Astrocyte of the spinal cord (primary cell): ENCODE measurements at places on chromosomes 1 and 21.

- peak; percentile 98 for DNase-seq
These were observed 107.7 kb upstream of the ERRFI1 start for GRCh38 chr1:8133657-8134430.

DNA sequence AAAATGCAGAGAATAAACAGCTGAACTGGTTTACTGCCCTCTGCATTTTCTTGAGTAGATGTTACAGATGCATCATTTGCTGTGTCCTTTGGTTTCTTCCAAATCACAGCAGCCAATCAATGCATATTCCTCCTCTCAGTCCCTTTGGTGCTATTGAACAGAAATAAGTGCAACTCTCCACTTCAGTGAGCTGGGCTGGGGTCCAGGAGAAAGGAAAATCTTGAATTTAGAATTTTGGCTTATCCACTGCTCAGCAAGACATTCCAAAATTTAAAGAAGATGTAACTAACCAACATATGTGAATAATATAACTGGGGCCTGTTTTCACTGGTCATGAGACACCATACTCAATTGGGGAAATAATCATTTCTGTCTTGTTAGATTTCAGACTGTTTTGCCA is 39.2 kb downstream of the PRMT6 start:
- DNase-seq = no peak

GRCh38 chr1:6141592-6141991 is 38.5 kb downstream of the CHD5 start:
- no peak for DNase-seq

GRCh38 chr1:34970829-34971228 is 14.3 kb downstream of the TMEM35B start:
- DNase-seq = no peak

DNA sequence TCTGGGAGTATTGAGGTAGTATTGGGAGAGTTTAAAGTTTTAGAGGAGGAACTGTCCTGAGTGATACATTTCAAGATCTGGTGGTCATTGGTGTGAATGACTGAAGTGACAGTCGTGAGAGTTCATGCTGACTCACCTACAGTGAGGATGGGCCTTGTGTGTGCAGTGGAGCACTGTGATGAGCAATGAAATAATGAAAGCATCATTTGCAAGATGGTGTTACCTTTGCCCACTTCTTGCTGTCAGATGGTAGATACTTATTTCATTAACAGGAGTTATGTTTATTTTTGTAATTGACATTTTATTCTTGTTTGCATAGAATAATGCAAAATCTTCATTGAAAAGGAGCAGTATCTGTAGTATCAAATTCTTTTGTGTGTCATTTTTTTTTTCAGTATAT is 29.0 kb downstream of the POU2F1 start:
- no peak for DNase-seq

GRCh38 chr1:89901957-89902669 is 81.3 kb downstream of the LRRC8D start:
- DNase-seq = no peak

- DNase-seq = no peak
These were observed 248.2 kb downstream of the RERE start for GRCh38 chr1:8569242-8569641.

- DNase-seq = no peak
These were observed 1.6 kb downstream of the ELOVL1 start for GRCh38 chr1:43366179-43366578.

- DNase-seq = peak; percentile 84
These were observed 35.5 kb upstream of the PARP1 start for GRCh38 chr1:226443439-226443838.

- no peak for DNase-seq
These were observed 3.4 kb downstream of the TAGLN2 start for GRCh38 chr1:159921700-159922504.

DNA sequence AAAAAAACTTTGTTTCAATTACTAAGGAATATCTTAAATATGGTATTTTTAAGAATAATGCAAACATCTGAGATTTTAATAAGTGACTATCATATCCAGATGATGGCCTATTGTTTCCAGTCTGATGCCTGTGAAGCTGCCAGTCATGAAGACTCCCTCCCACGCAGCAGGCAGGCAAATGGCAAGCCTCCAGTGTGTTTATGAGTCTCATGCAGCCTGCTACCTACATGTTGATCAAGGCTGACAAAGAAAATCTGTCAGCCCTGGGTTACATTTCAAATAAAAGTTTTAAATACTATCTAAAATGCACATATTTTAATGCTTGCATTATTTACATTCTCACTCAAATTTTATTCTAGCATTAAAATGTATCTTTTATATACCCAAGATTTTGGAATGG is 137.6 kb upstream of the RNPC3 start:
- DNase-seq = no peak

DNA sequence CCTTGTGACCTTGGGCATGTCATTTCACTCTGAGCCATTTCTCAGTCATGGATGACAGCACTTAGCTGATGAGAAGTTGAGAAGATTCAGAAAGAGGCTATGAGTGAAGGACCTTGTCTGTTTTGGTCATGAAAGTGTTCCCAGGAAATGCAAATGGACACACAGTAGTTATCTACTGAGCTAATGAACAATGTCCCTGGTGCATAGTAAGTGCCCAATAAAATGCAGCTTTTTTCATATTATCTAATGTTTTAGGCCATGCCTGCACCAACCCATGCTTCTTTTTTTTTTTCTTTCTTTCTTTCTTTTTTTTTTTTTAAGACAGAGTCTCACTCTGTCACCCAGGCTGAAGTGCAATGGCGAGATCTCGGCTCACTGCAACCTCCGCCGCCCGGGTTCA is 44.4 kb upstream of the EPB41 start:
- no peak for DNase-seq

DNA sequence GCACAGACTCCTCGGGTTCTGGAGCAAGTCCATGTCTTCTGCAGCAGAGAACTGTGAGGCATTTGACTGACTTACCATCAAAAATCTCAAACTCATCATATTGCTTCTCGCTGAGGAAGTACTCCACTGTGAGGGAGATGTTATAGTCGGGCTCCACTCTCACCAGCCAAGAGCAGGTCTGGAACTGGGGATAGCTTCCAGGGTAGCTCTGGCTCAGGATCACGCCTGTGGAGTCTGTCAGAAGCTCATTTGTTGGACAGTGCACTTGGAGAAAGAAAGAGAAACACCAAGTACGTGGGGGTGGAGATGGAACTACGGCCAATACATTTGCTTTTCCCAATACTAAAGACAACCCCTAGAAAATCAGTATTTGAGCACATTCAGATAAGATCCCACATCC is 111.1 kb downstream of the ZSCAN20 start:
- DNase-seq = no peak

GRCh38 chr1:178530502-178530901 is 17.6 kb downstream of the TEX35 start:
- DNase-seq = no peak

- DNase-seq = peak; percentile 87
These were observed 343.0 kb downstream of the USP25 start for GRCh38 chr21:16072737-16073136.

- DNase-seq = no peak
These were observed 393 bp downstream of the ELAPOR1 start for GRCh38 chr1:109114342-109114674.

DNA sequence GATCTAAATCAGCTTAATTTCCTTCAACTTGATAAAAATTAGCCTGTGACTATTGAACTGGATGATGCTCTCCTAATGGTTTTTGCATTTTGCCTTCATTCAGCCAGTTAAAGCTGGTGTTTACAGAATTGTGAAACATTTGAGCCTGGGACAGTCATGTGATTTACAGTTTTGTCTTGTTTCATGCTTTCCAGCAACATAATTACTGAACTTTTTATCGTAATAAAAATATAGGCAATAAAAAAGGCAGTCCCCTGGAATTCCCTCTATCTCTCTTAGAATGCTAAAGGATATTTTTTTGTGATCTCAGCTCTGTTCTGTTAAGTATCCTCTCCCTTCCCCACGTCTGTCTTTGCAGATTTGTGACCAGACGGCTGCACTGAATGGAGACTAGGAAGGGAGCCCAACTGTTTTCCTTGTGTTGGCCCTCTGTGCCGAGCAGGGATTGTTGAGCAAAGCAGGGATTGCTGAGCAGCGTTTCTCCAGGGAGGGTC is 70.3 kb upstream of the RGL1 start:
- no peak for DNase-seq

- DNase-seq = no peak
These were observed 23.0 kb upstream of the SLC1A7 start for GRCh38 chr1:53165408-53165961.

DNA sequence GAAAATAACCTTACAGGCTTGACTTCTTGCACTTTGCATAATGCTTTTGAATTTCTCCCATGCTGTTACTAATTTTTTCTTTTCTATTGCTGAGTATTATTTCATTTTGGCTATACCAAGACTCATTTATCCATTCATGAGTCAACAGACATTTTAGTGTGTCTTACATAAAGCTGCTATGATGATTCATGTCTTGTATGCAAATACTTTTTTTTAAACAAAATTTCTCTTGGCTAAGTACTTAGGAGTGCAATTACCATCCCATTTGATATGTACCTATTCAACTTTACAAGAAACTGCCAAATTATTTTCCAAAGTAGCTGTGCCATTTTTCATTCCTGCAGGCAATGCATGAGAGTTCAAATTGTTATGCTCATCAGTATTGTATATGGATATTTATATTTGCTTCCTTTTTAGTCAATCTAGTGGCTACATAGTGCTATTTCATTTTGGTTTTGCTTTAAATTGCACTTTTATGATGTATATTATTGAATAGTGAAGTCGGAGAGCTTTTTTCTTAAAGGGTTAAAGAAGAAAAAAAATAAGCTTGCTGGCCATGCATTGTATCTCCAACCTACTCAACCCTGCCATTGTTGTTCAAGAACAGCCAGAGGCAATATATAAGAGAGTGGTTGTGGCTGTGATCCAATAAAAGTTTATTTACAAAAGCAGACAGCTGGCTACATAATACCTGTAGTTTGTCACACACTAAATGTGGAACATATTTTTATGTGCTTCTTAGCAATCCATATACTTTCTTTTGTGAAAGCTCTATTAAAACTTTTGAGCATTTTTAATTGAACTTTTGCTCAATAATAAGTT is 862.8 kb downstream of the KCNT2 start:
- DNase-seq = no peak

GRCh38 chr1:151897991-151898431 is 11.3 kb downstream of the THEM4 start:
- DNase-seq = no peak

DNA sequence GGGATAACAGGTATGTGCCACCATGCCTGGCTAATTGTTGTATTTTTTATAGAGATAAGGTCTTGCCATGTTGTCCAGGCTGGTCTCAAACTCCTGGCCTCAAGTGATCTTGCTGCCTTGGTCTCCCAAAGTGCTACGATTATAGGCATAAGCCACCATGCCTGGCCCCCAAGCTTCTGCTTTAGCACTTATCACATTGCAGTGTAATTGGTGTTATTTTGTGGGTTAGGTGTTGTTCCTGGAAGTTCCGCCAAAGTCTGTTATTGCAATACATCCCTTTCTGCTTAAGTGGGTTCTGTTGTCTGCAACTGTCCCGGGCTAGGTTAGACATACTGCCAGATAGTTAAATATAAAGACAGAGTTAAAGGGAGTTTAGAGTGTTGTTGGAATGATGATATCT is 3.4 kb downstream of the ZCCHC17 start:
- DNase-seq = no peak

GRCh38 chr1:4681026-4681425 is 26.6 kb downstream of the AJAP1 start:
- DNase-seq = no peak

GRCh38 chr1:12598974-12599373 is 19.0 kb downstream of the DHRS3 start:
- no peak for DNase-seq

GRCh38 chr1:166969074-166969677 is 6.2 kb downstream of the ILDR2 start:
- no peak for DNase-seq

GRCh38 chr1:243508303-243508713 is 252.5 kb downstream of the SDCCAG8 start:
- DNase-seq = no peak

DNA sequence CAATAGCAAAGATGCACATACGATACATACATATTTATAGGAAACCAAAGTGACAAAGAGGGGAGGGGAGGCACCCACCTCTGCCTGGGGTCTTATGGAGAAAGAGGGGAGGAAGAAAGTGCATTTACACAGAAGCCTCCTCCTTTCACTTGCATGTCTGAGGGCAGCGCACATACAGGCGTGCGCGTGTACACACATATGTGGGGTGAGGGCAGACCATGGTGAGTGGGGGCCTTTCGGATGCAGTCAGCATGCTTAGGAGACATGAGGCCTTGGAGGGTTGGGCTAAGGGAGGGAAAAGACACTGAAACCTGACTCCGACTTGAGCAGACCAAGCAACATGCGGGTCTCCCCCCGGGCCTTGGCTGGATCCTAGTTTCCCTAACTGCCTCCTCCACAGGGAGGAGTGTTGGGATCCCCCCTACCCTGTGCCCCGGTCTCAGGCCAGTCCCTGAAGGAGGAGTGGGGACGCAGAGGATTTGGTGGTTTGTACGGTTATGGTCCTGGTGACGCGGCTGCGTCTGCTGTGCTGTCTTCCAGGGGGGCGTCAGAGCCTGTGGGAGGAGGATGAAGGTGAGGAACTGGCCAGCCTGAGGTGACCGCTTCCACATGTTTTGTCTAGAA is 15.2 kb downstream of the LRRC71 start:
- no peak for DNase-seq

GRCh38 chr1:39525366-39526165 is 34.1 kb downstream of the BMP8A start:
- DNase-seq = no peak

- no peak for DNase-seq
These were observed 30.3 kb upstream of the RGS16 start for GRCh38 chr1:182634306-182635072.

- DNase-seq = no peak
These were observed 8.4 kb downstream of the ITGA10 start for GRCh38 chr1:145901312-145902021.

GRCh38 chr1:203676455-203676854 is 49.8 kb downstream of the ATP2B4 start:
- DNase-seq = no peak

DNA sequence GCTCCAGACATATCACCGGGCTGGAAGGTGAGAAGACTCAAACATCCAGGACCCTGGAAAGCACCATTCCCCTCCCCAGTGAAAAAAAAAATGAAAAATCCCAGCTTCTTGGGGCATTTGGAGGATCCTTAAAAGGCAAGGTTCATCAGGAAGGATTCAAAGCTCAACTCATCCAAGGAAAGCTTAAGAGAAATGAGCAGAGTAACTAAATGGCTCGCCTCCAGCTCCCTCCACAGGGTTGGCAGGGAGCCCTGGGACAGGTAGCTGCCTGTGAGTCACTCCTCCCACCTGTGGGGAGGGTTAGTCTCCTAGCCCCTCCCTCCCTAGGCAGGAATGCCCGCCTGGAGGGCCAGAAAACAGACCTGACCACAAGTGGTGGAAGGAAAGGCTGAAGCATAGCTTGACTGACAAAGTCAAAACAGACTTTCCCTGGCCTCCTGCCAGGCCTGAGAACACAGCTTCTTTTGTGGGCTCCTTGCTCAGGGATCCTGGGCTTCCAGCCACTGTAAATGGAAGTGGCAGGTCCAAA is 712 bp upstream of the LAMB3 start:
- peak; percentile 90 for DNase-seq

- DNase-seq = peak; percentile 63
These were observed 16.6 kb downstream of the IPO9 start for GRCh38 chr1:201845331-201846083.

- DNase-seq = no peak
These were observed 1154.6 kb downstream of the BRINP3 start for GRCh38 chr1:189323091-189323490.

- DNase-seq = no peak
These were observed 144.3 kb downstream of the DNM3 start for GRCh38 chr1:171985639-171986038.
